ENCODE measurements at places on chromosomes 3 and 15. TPM values are rescaled to one million over a fixed set of nuclear protein-coding genes. Genes with fewer than 3 reads are reported as not detected.

- H3K4me1 ChIP-seq = no peaks in the 10 kb centered on the region
- no peak overlapping the region for H3K27ac ChIP-seq
- H3K36me3 ChIP-seq = no peaks in the 10 kb centered on the region
These were observed 118.5 kb downstream of the IQCH start for GRCh38 chr15:67372986-67373675.

Gene LSAMP
- not detected for polyA plus RNA-seq

GRCh38 chr3:59726279-59726678, 676.5 kb upstream of the CFAP20DC start:
- no peak for DNase-seq
- H3K4me1 ChIP-seq = peaks cover under 1% of the 10 kb centered on the region
- no peaks in the 10 kb centered on the region for H3K36me3 ChIP-seq
- no peaks in the 10 kb centered on the region for H3K27me3 ChIP-seq
- H3K4me3 ChIP-seq = no peak overlapping the region

- no peak overlapping the region for H3K27ac ChIP-seq
- no peaks in the 10 kb centered on the region for H3K4me1 ChIP-seq
- H3K36me3 ChIP-seq = no peaks in the 10 kb centered on the region
- H3K27me3 ChIP-seq = no peaks in the 10 kb centered on the region
- DNase-seq = no peak
- H3K4me3 ChIP-seq = no peak overlapping the region
These were observed 74.8 kb downstream of the AQP9 start for GRCh38 chr15:58212909-58213526.

- H3K36me3 ChIP-seq = no peaks in the 10 kb centered on the region
- H3K27me3 ChIP-seq = peaks cover 5% of the 10 kb centered on the region
- H3K4me3 ChIP-seq = no peak overlapping the region
- peaks cover 6% of the 10 kb centered on the region for H3K4me1 ChIP-seq
- no peak for DNase-seq
These were observed 42.9 kb upstream of the CTSH start for GRCh38 chr15:78987556-78988360.

DNA sequence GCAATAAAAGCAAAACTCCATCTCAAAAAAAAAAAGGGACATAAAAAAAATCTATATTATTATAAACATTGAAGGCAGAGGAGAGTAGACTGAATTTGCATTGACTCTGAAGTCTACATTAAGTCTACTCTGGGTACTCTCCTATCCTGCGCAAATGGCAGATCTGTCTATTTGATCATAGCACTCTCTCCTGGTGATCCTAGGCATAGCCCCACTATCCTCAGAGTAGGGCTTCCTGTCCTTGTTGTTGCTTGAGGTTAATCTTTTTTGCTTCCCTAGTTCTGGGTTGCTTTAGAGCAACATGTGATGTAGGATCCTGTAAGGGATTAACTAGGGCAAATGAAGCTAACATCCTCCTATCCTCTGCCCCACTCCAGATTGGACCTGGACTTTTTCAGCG, 82.1 kb upstream of the LRRFIP2 start:
- H3K4me3 ChIP-seq = no peak overlapping the region
- H3K4me1 ChIP-seq = peaks cover 26% of the 10 kb centered on the region
- no peak overlapping the region for H3K27ac ChIP-seq
- no peaks in the 10 kb centered on the region for H3K27me3 ChIP-seq
- no peak for DNase-seq

DNA sequence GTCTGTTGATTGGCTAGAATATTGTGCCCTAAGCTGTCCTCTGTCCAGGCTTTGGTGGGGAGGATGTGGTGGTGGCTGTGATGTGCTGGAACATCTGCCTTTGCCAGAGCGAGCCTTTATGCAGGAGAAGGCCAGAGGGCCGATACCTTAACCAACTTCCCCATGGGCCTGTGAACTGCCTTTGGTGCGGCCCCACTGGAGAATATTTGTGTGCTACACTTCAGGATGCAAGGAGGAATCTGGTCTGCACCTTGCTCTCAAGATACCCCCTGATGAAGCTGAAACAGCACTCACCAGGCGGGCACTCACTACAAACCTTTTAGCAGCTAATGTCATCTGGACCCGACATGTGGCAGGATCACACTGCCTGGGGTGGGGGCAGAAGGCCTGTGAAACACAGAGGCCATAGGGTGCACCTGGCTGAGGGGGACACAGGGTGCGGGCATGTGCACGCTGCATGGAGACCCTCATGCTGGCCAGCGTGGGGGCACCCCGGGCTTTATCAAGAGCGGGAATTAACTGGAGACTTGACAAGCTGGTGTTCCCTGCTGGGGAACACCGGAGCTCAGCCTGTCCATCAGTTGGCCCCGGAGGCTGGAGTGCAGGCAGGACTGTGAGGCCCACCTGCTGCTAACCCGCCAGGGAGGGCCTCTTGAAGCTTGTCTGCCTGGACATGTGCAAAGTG, 16.4 kb downstream of the PRR23E start:
- no peaks in the 10 kb centered on the region for H3K4me1 ChIP-seq
- DNase-seq = no peak
- no peaks in the 10 kb centered on the region for H3K36me3 ChIP-seq
- no peak overlapping the region for H3K27ac ChIP-seq
- H3K4me3 ChIP-seq = no peak overlapping the region

GRCh38 chr3:8494327-8494726, 7.3 kb upstream of the LMCD1 start:
- no peaks in the 10 kb centered on the region for H3K36me3 ChIP-seq
- H3K4me1 ChIP-seq = no peaks in the 10 kb centered on the region
- H3K4me3 ChIP-seq = no peak overlapping the region
- DNase-seq = no peak
- H3K27ac ChIP-seq = no peak overlapping the region

GRCh38 chr3:177960014-177960413, 576.2 kb upstream of the KCNMB2 start:
- H3K4me3 ChIP-seq = no peak overlapping the region
- H3K36me3 ChIP-seq = no peaks in the 10 kb centered on the region
- DNase-seq = no peak
- H3K4me1 ChIP-seq = peaks cover 11% of the 10 kb centered on the region

- peak overlapping the region; percentile 95 for H3K4me3 ChIP-seq
- H3K27ac ChIP-seq = no peak overlapping the region
- no peak for DNase-seq
- H3K27me3 ChIP-seq = no peaks in the 10 kb centered on the region
- peaks cover 60% of the 10 kb centered on the region for H3K4me1 ChIP-seq
These were observed 508 bp downstream of the GORASP1 start for GRCh38 chr3:39106851-39107387.

Gene SLC9C1
- not detected for polyA plus RNA-seq

Gene GNAT1
- polyA plus RNA-seq = not detected

GRCh38 chr3:186217820-186218164, 108.9 kb upstream of the ETV5 start:
- no peak overlapping the region for H3K4me3 ChIP-seq
- H3K4me1 ChIP-seq = peaks cover 7% of the 10 kb centered on the region
- H3K27ac ChIP-seq = no peak overlapping the region

Gene MYH15
- polyA plus RNA-seq = not detected

Gene NGLY1
- 103 TPM for polyA plus RNA-seq

Gene MASP1
- polyA plus RNA-seq = not detected

DNA sequence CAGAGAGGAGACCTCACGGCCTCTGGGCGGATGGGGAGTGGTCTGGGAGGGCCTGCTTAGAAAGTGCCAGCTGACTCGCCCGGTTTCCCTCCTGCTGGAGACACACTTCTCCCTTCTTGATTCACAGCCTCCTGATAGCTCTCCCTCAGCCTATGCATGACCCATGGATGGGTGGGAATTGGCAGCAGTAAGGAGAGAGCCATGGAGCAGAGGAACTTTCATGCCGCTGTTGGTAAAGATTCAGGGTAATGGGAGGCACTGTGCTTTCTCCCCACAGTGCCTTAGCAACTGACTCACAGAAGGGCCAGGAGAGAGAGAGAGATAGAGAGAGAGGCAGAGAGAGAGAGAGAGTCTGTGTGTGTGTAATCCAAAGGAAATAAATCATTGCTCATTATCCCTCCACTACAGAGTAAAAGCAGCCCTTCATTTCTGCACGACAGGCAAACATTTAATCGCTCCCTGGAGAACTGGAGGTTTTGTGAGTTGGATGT, 82.8 kb downstream of the SEMA5B start:
- no peak overlapping the region for H3K27ac ChIP-seq
- no peak overlapping the region for H3K4me3 ChIP-seq
- no peaks in the 10 kb centered on the region for H3K36me3 ChIP-seq
- peaks cover 11% of the 10 kb centered on the region for H3K4me1 ChIP-seq
- H3K27me3 ChIP-seq = no peaks in the 10 kb centered on the region
- no peak for DNase-seq

Gene LMCD1
- not detected for polyA plus RNA-seq

- no peaks in the 10 kb centered on the region for H3K27me3 ChIP-seq
- DNase-seq = no peak
- no peaks in the 10 kb centered on the region for H3K36me3 ChIP-seq
- H3K27ac ChIP-seq = no peak overlapping the region
- H3K4me1 ChIP-seq = peaks cover 54% of the 10 kb centered on the region
These were observed 128.8 kb downstream of the SMAD6 start for GRCh38 chr15:66830823-66831222.

Gene KNL1
- polyA plus RNA-seq = 1.3 TPM

Gene SEMA6D
- polyA plus RNA-seq = not detected

GRCh38 chr15:88711806-88712205, 73.0 kb downstream of the ISG20 start:
- DNase-seq = no peak
- H3K4me3 ChIP-seq = no peak overlapping the region
- H3K4me1 ChIP-seq = no peaks in the 10 kb centered on the region
- H3K27me3 ChIP-seq = peaks cover 46% of the 10 kb centered on the region

DNA sequence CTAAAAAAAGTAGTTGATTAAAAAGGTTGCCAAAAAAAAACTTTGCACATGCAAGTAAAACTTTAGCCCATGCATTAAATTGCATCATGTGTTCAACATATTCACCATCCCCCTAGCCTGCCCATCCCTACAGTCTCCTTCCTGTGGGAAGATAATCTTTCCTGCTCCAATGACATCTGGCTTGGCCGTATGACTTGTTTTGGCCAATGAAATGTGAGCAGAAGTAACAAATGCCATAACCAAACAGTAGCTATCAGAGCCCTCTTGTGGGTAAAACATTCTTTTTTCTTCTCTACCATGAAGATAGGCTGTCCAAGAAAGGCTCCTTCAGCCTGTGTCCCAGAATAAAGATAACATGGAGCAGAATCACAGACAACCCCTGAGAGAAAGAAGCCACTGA, 15.3 kb downstream of the ERC2 start:
- no peak overlapping the region for H3K4me3 ChIP-seq
- H3K36me3 ChIP-seq = no peaks in the 10 kb centered on the region
- H3K27ac ChIP-seq = no peak overlapping the region
- no peaks in the 10 kb centered on the region for H3K4me1 ChIP-seq
- H3K27me3 ChIP-seq = peaks cover 23% of the 10 kb centered on the region

Gene CSTA
- 2.5 TPM for polyA plus RNA-seq

DNA sequence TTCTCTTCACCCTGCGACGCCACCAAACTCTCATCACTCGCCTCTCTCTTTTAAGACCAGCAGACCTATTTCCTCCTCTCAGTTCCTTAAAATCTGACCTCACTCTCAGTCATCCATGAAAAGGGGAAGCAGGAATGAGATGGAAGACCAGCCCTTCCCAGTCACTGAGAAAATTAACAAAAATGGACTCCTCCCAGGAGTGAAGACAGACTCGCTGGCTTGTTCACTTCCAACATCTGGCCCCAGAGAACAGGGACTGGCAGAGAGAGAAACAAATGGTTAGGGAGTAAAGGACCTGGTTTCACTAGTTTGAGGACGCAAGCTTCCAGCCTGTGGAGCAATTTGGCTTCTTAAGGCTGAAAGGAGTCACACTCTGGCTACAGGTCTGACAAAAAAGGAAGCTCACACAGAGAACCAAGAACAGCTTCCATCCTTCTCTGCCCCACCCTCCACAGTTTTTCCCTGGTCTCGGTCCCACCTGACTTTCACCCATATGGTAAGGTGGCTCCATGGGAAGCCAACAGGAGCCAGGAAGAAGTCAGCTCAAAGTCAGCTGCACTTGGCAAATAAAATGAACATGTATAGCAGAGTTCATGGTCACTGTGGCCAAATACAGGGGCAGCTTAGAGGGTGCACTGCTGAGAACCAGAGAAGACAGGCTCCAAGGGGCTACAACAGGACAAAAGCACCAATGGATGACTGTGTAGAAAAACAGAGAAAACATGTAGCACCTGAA, 57.2 kb downstream of the ITGB5 start:
- no peaks in the 10 kb centered on the region for H3K36me3 ChIP-seq
- peaks cover 20% of the 10 kb centered on the region for H3K27me3 ChIP-seq
- peaks cover 12% of the 10 kb centered on the region for H3K4me1 ChIP-seq
- peak overlapping the region; percentile 86 for H3K27ac ChIP-seq
- no peak overlapping the region for H3K4me3 ChIP-seq
- DNase-seq = no peak

Gene KCNMB3
- 1.4 TPM for polyA plus RNA-seq

Gene GOLGA8O
- not detected for polyA plus RNA-seq

Gene C2CD4A
- not detected for polyA plus RNA-seq

Gene IL17RD
- polyA plus RNA-seq = not detected

GRCh38 chr3:14457999-14458398, 55.6 kb downstream of the SLC6A6 start:
- no peak for DNase-seq
- peaks cover 8% of the 10 kb centered on the region for H3K36me3 ChIP-seq
- H3K27ac ChIP-seq = no peak overlapping the region
- no peak overlapping the region for H3K4me3 ChIP-seq
- H3K27me3 ChIP-seq = no peaks in the 10 kb centered on the region

DNA sequence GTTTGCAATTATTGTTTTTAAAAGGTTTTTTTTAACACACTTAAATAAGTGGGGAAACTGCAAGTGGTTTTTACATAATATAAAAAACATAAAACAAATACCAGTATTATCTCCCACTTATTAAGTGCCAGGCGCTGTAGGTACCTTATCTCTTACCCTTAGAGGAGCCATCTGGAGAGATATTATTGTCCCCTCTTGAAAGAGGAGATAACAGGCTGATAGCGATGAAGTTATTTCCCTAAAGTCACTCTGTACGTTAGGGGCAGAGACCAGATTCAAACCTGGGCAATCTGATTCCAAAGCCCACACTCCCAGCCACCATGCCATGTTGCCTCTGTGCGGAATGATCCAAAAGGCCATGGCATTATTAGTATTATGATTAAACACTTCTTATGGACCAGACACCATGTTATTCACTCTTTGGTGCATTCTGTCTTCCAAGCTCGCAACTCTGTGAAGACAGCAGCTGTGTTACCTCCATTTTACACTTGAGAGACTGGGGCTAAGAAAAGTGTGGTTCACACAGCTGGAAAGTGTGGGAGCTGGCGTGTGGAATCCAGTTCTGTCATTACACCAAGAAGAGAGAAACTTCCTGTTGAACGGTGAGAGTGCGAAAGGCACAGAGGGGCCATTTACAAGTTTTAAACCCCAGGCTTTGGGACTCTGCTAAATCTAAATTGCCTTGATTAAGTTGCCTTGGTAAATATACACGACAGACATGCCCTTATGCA, 79.9 kb upstream of the MITF start:
- H3K4me1 ChIP-seq = no peaks in the 10 kb centered on the region
- H3K36me3 ChIP-seq = no peaks in the 10 kb centered on the region
- no peaks in the 10 kb centered on the region for H3K27me3 ChIP-seq
- no peak overlapping the region for H3K27ac ChIP-seq
- DNase-seq = no peak

GRCh38 chr15:42832576-42832975, 88.0 kb downstream of the TTBK2 start:
- H3K36me3 ChIP-seq = no peaks in the 10 kb centered on the region
- no peak overlapping the region for H3K4me3 ChIP-seq
- no peak for DNase-seq
- no peaks in the 10 kb centered on the region for H3K27me3 ChIP-seq
- H3K4me1 ChIP-seq = no peaks in the 10 kb centered on the region

Gene KLHL40
- not detected for polyA plus RNA-seq

- no peaks in the 10 kb centered on the region for H3K36me3 ChIP-seq
- H3K4me1 ChIP-seq = no peaks in the 10 kb centered on the region
- DNase-seq = no peak
These were observed 154.6 kb downstream of the APBA2 start for GRCh38 chr15:29040370-29040751.

All from naive B cell (primary cell).